ENCODE measurements at places on chromosomes 5 and 9.

DNA sequence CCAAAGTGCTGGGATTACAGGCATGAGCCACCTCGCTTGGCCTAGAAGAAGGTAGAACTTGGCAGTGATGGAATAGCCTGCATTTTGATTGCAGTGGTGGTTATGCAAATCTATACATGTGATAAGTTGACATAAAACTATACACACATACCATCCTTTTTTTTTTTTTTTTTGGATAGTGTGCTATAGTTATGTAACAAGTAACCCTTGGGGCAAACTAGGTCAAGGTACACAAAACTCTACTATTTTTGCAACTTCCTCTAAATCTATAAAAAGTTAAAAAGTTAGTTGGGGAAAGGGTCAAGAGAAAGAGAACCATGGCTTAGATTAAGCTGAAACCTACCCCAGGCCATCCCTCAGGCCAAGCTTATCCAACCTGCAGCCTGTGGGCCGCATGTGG, 11.1 kb downstream of the TRIM14 start:
- no peak for DNase-seq

DNA sequence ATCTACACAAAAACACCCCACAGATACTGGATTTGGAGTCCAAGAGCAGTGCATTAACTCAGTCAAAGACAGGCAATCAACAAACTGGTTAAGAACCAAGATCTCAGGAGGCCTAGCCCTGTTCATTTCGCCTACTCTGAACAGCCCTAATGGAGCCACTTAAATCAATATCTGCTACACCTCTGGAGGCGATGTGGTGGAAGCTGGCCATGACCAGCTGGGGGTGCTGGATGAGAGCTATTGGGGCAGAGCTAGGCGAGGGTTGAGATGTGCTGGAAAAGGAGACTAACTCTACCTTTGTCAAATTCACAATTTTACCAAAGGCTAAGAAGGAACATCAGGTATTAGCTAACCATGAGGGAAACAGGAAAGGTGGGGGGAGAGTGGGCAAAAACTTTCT, 23.3 kb upstream of the ARSB start:
- no peak for DNase-seq

- DNase-seq = no peak
Observed at GRCh38 chr9:123880420-123880819, 49.5 kb downstream of the DENND1A start.

DNA sequence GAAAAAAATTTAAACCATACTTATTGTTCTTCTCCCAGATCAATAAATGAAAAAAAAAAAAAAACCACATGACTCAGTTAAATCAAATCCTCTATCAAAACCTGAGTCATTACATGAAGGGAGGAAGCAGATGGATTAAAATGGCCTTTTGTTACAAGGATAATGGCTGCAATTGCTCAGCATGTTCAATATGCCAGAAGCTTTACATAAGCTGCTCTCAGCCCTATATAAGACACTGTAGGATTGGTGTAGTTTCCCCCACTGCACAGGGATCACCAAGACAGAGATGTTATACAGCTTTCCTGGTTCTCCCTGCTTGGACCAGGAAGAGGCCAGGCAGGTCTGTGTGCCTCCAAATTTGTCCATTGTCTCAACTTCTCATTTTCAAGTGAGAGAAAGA, 101.6 kb upstream of the MAP1B start:
- DNase-seq = no peak

- DNase-seq = no peak
Observed at GRCh38 chr9:134442486-134443173, 116.4 kb downstream of the RXRA start.

DNA sequence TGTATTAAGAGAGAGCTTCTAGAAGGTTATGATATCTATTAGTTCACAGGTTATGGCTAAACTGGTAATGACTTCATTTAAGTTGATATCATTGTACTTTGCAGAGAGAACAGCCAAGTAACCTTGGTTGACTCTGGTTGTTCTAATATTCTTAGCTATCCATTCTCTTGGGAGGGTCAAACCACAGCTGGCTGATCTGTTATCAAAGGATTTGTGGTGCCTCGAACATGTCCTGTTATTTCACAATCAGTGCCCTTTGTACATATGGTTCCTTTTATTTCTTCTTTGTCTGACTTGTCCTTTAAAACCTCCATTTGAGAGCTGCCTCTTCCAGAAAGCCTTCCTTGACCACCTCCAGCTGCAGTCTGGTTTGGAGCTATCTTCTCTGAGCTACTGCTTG, 61.7 kb downstream of the PDE8B start:
- no peak for DNase-seq

- no peak for DNase-seq
Observed at GRCh38 chr9:92312887-92313623, 12.1 kb downstream of the NOL8 start.

DNA sequence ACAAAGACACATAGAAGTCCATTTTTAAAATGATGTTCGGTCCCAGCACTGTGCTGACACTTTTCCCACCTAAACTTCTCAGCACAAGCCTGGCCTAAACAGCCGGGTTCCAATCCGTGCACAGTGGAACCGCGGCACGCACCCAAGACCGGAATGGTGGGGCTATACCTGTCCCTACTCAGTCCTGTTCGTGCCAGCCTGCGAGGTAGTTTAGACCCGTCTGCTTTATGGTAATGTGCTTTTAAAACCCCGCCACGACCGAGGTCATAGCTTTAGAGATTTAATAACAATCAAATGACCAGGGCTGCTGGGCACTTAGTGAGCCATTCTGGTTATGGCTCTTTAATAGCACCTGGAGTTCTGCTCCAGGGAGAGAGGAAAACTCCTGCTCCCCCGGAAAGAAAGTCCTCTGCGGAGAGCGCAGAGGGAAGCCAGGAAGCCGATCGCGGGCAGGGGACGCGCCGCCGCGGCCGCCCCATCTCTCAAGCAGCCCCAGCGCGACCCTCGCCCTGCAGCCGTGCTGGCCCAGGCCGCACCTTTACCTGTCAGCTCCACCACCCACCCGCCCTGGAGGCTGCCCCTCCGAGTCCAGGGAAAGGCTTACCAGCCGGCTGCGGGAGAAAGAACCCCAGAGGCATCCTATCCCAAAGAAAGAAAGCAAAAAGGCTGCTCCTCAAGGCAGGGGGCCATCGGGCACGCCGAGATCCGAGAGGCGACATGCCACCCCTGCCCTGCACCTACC, 511 bp downstream of the ARL15 start:
- DNase-seq = no peak

- no peak for DNase-seq
Observed at GRCh38 chr9:124220946-124221451, 36.8 kb upstream of the NEK6 start.

GRCh38 chr5:154316223-154316935, 125.8 kb downstream of the GALNT10 start:
- no peak for DNase-seq

- DNase-seq = no peak
Observed at GRCh38 chr5:80964919-80965318, 4.8 kb downstream of the RASGRF2 start.

GRCh38 chr5:59487772-59488729, 405.5 kb downstream of the PDE4D start:
- DNase-seq = no peak

GRCh38 chr9:110638381-110638954, 30.1 kb upstream of the MUSK start:
- no peak for DNase-seq

DNA sequence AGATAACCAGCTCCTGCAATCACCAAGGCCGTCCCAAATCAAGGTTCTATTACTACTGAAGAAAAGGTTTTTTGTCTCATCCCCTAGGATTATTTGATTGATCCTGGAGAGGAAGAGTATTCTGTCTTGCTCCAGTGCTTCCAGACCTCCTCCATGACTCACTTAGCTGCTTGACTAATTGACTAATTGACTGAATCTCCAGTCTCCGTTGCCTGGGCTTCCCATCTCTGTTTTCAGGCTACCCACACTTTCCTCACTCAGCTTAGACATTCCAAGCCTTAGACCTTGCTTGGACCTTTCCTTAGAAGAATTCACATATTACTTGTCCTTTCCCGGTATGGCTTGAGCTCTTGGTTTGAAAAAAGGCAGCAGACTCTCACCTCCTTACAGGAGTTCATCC, 60.6 kb downstream of the FRMD3 start:
- DNase-seq = no peak

DNA sequence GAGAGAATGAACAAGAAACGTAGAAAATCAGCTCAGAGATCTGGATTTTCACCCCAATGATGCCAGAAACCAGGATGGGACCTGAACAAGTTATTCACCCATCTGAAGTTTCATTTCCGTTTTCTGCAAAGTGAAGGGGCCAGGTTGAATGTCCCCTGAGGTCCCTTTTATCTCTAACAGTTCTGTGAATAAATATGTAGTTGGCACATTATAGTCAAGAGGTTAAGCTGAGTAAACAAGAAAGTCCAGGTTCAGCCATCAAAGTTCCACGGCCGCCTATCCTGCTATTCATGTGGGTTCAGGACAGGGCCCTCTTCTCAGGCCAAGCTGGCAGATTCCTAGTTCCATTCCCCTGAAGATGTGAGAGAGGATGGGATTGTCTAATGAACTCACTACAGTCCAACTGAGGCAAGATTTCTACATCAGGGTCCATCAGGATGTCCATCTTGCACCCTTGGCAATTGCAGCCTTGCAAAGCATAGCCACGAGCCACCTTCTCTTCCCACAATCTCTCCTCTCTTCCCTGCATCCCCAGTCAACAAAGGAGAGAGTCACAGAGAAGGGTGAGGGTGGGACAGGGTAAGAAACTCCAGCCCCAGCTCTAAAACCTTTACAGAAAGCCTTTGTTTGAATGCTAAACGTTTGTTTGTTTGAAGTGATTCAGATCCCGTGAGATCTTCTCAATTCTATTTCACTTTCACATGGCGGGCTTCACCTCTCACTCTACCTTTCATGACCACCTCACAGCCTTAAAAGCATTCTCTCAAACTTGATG, 311.0 kb downstream of the SLIT3 start:
- no peak for DNase-seq
